ENCODE measurements at places on chromosomes 4 and X.

DNA sequence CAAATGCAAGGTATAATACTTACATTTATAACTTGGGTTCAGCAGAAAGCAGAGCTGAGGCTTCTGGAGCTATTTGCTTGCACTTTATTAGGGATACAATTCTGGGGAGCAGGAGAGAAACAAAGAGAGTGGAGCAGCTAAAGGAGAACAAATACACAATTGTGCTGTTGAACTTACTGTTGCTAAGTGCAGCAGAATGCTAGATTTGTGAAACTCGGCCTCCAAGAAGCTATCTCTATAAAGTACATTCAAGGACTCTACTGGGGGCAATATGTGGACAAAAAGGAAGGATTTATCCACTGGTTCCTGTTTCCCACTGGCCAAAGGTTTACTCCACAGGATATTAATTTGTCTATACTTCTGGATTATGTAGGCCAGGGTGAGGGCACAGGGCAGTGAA is 86.8 kb downstream of the PPP1R2C start:
- no peak for DNase-seq

- DNase-seq = no peak
These were observed 179.6 kb downstream of the CENPC start for GRCh38 chr4:67365661-67366245.

- DNase-seq = no peak
These were observed 76.4 kb upstream of the SHISA3 start for GRCh38 chr4:42320822-42321388.

DNA sequence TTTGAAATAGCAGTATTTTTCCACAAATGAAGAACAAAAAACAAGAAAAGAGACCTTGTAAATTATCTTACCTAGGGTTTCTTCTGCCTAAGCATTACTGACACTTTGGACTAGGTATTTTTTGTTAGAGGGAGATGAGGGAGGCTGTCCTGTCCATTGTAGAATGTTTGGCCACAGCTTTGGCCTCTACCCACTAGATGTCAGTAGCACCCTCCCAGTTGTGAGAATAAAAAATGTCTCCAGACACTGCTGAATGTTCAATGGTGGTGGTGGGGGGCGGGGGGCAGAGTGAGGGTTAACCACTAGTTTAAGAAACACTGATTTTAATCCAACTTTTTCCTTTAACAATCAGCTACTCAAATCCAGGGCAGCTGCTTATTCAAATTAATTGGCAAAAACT is 25.8 kb downstream of the OTUD4 start:
- peak; percentile 23 for DNase-seq

DNA sequence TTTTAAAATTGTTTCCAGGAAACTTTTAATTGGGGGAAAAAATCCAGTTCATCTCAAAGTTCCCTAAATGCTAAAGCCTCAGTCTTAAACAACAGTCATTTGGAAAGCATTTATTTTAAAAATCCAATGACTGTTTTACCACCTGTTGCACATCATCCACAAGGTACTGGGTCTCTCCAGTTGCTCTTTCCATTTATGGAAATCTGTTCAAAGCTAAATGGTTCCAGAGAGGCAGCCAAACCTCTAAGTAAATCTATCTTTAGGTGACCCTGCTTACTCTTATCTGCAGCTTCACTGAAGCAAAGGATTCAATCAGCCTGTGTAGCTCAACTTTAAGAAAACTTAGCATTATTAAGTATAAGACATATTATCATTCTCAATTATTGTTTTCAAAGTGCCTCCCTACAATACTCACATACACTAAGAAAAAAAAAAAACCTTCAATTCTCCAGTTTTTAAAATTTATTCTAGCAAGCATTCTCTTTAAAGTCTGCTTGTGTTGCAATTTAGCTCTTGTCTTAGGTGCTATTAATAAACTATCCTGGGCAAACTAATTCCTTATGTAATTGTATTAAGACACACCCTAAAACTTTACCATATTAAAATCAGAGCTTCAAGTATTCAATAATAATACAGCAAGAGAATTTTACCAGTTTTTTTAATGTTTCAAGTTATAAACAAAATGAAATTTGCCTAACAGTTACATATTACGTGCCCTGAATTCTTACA is 60.6 kb downstream of the NOCT start:
- DNase-seq = no peak

GRCh38 chr4:6198278-6198677 is 2.1 kb downstream of the JAKMIP1 start:
- DNase-seq = no peak
